ENCODE measurements at places on chromosomes 13 and 19.

GRCh38 chr13:25525884-25526283 lies 154.1 kb downstream of the ATP8A2 start:
- DNase-seq, result no peak

GRCh38 chr19:13788991-13789390 lies 6.3 kb upstream of the ZSWIM4 start:
- DNase-seq, result peak; percentile 61

- no peak for DNase-seq
Measured at GRCh38 chr19:17931532-17932191, 1.2 kb upstream of the CCDC124 start.

- DNase-seq, result no peak
Measured at GRCh38 chr19:29526730-29527499, 1.1 kb downstream of the VSTM2B start.

- no peak for DNase-seq
Measured at GRCh38 chr13:49855930-49856329, 63.4 kb upstream of the KPNA3 start.

DNA sequence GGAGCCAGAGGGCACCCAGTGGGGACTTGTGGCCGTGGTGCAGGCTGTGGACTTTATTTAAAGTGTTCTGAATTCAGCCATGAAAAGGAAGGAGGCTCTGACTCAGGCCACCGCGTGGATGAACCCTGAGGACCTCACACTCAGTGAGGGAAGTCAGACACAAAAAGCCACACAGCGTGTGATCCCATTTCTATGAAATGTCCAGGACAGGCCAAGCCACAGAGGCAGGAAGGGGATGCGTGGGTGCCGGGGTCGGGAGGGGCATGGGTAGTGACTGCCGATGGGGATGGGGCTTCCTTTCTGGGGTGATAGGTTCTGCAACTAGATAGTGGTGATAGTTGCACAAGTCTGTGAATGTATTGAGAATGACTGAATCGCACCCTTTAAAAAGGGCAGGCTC lies 8.7 kb upstream of the ZBTB7A start:
- DNase-seq, result no peak

DNA sequence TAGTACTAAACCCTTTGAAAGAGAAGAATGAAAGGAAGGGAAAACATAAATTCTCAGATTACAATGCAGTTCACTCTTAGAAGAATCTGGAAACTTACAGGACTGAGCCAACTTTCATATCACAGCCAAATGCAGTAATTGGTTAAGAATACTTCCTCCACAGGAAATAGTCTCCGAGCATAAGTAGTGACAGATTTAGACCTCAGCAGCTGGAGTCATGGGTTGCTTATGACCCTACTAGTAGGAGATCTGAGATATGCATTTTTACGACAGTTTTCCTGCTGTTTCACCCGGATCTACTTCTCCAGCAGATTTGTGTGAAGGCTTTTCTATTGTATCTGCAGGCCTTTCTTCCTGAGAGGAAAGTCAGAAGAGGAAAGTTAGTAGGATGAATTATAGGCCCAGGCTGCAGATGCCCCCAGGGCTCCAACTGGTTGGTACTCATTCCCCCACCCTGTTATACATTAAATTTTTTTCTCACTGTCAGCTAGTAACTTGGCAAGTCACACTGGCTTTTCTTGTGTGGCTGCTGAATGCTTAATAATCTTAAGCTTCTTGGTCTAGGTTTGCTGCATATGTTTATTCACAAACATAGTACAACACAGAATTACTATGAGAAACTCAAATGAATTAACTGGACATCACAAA lies 1241.5 kb upstream of the MIR17HG start:
- no peak for DNase-seq

DNA sequence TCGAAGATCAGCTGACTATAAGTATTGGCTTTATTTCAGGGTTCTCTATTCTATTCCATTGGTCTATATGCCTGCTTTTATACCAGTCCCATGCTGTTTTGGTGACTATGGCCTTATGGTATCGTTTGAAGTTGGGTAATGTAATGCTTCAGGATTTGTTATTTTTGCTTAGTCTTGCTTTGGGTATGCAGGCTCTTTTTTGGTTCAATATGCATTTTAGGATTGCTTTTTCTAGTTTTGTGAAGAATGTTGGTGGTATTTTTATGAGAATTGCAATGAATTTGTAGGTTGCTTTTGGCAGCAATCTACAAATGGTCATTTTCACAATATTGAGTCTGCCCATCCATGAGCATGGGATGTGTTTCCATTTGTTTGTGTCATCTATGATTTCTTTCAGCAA lies 951.9 kb upstream of the SLITRK1 start:
- no peak for DNase-seq

DNA sequence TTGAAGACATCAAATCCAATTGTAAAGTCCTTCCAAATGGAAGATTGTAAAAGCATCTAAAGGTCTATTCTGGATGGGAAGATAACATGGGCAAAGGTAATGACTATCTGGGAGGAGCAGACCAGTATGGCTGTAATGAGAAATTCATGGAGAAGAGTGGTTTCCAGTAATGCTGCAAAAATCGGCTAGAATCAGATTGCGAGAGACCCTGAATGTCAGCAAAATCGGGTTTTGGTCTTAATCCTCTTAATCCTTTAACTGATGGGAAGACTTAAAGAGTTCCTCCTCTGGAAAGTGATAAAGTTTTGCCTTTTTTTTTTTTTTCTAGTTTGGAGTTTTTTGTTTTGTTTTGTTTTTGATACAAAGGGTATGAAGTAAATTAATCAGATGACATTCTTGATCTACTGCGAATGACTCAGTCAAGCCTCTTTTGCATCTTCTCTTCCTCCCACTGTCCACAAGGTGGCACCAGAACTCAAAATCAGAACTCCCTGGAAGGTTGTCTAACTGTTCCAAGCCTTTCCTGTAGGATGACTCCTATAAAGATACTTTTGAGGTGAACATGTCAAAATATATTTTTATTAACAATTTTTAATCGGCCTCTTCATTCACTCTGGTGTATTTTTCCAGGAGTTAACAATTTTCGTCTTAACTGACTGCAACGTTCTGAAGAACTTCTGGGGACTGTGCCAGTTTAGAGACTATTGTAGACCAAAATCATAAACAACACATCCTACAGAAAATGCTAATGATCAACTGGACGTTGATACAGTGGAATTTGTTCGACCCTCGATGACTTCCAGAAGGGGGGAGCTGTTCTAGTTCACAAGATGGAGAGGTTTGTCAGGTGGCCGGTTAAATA lies 213.3 kb upstream of the MIR17HG start:
- DNase-seq, result peak; percentile 34

DNA sequence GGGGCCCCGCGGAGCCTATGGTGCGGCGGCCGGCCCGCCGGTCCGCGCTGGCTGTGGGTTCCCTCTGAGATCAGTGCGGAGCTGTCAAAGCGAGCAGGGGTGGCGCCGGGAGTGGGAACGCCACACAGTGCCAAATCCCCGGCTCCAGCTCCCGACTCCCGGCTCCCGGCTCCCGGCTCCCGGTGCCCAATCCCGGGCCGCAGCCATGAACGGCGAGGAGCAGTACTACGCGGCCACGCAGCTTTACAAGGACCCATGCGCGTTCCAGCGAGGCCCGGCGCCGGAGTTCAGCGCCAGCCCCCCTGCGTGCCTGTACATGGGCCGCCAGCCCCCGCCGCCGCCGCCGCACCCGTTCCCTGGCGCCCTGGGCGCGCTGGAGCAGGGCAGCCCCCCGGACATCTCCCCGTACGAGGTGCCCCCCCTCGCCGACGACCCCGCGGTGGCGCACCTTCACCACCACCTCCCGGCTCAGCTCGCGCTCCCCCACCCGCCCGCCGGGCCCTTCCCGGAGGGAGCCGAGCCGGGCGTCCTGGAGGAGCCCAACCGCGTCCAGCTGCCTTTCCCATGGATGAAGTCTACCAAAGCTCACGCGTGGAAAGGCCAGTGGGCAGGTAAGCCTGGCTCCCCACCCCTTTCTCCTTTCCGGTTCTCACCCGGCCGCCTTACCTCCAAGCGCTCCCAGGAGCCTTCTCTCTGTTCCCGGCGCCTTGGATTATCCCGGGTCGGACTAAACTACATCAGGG lies at the start of gene PDX1:
TSS of gene PDX1 (plus strand) at position 67 of the 743 bp plus-strand sequence. CDS start at position 206, 139 bp downstream.
- no peak for DNase-seq

DNA sequence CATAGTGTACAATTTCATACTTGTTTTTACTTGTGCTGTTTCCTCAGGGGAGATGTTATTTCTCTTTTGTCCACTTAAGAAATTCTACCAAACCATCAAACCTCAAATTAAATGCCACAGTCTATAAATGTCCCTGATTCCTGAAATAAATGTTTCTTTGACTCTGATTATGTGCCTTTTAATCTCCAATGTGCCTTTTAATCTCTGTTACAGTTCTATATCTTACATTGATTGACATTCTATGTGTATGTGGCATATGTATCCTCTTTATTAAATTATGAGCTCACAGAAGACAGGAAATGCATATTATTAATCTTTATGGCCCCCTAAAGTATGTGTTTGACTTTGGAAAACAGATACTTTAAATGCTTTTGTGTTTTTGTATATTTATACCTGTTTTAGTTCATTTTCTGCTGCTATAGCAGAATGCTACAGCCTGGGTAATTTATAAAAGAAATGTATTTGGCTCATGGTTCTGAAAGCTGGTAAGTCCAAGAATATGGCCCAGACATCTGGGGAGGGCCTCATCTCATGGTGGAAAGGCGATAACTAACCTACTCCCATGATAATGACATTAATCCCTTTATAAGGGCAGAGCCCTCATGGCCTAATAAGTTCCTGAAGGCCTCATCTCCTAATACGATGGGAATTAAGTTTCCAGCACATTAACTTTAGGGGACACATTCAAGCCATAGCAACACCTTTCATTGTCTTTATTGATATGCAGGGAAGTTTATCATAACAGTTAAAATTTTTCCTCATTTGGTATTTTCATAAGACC lies 403.9 kb downstream of the LIG4 start:
- no peak for DNase-seq

DNA sequence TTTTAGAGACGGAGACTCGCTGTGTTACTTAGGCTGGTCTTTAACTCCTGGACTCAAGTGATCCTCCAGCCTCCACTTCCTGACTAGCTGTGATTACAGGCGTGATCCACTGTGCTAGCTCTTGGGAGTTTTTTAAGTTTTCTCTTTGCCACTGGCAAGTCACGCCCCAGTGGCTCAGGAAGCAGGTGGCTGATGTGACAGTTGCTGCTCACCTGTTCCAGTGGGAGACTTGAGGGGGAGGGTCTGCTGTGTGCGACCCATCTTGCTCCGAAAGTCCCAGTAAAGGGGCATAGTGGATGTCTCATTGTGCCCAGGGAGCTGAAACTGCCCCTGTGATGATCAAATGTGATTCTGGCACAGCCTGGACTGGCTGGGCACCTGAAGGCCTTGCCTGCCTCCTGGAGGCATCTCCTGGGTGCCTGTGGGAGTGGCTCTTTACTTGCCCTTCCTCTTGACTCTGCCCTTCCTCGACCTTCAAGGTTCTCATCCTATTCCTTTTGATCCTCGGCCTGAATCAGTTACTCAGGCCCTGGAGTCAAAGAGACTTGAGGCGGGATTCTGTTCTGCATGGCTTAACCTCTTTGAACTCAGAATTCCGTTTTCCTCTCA lies 7.8 kb downstream of the SMARCA4 start:
- DNase-seq, result no peak

- peak; percentile 49 for DNase-seq
Measured at GRCh38 chr13:73859841-73860240, 274.4 kb downstream of the KLF12 start.

DNA sequence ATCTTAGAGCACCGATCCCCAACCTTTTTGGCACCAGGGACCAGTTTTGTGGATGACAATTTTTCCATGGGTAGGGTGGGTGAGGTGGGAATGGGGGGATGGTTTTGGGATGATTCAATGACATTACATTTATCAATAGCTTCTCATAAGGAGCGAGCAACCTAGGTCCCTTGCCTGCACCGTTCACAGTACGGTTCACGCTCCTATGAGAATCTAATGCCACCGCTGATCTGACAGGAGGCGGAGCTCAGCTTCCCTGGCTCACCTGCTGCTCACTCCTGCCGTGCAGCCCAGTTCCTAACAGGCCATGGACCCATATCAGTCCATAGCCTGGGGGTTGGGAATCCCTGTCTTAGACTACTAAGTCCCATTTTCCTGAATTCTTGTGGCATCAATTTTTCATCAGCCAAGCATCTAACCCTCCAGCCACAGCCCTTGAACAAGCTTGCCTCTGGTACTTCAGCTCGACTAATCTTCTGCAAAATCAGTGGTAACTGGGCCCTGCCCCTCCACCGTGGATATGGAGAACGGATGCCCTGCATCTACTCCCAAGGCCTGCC lies 37.0 kb upstream of the MAP3K10 start:
- no peak for DNase-seq

Measured in CD4-positive, alpha-beta T cell treated with Interleukin-10 for 1 hour (primary cell).